ENCODE measurements at places on chromosomes 7 and 10.

DNA sequence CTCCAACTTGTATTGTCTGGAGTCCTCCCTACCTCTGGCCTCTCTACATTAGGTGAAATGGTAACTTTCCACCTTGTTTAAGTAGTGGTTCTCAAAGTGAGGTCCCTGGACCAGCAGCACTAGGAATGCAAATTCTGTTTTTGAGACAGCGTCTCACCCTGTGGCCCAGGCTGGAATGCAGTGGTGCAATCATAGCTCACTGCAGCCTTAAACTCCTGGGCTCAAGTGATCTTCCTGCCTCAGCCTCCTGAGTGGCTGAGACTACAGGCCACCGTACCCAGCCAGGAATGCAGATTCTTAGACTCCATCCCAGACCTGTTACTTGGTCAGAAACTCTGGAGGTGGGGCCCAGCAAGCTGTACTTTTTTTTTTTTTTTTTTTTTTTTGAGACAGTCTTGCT is 6.8 kb upstream of the TBL2 start:
- DNase-seq: no peak

GRCh38 chr7:17302575-17303142 is 4.2 kb downstream of the AHR start:
- no peak for DNase-seq

DNA sequence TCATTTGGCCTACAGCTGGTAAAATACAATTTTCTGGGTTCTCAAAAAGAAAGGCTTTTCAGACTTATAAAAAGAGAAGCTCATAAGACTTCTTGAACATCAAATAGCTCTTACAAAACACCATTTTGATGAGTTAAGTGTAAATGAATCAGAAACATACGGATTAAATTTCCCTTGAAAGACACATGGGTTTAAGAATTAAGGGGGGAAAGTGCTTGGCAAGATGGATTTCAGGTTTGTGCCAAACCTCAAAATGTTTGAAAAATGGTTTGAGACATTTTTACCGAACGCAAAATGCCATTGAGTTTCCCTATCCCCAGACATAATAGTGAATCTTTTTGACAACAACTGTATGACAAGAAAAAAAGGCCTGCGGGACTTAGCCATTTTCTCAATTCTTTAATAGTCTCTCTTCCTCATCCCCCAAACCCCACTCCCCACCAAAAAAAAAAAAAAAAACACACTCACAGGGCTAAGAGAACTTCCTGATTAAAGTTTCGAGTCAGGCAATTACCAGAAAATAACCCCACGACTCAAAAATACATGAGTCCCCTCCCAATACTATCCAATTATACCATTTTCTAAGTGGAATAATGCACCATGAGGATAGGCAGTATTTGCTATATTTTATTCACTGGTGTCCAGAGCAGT is 260.1 kb downstream of the TRIL start:
- DNase-seq: no peak

GRCh38 chr10:79490400-79491142 is 21.8 kb upstream of the EIF5AL1 start:
- no peak for DNase-seq

- DNase-seq: no peak
Observed at GRCh38 chr7:105131033-105131656, 117.1 kb downstream of the KMT2E start.

All from COR-L47 (cell line).